ENCODE measurements at places on chromosomes 6 and 20. TPM values are rescaled to one million over a fixed set of nuclear protein-coding genes. Genes with fewer than 3 reads are reported as not detected.

GRCh38 chr6:169793408-169793807, 42.0 kb downstream of the ERMARD start:
- peaks cover 14% of the 10 kb centered on the region for H3K4me1 ChIP-seq
- no peaks in the 10 kb centered on the region for H3K36me3 ChIP-seq
- no peaks in the 10 kb centered on the region for H3K27me3 ChIP-seq
- no peak overlapping the region for H3K27ac ChIP-seq

GRCh38 chr6:68951270-68951669, 316.2 kb downstream of the ADGRB3 start:
- DNase-seq = no peak
- no peak overlapping the region for H3K4me3 ChIP-seq
- H3K4me1 ChIP-seq = no peaks in the 10 kb centered on the region
- H3K36me3 ChIP-seq = no peaks in the 10 kb centered on the region

DNA sequence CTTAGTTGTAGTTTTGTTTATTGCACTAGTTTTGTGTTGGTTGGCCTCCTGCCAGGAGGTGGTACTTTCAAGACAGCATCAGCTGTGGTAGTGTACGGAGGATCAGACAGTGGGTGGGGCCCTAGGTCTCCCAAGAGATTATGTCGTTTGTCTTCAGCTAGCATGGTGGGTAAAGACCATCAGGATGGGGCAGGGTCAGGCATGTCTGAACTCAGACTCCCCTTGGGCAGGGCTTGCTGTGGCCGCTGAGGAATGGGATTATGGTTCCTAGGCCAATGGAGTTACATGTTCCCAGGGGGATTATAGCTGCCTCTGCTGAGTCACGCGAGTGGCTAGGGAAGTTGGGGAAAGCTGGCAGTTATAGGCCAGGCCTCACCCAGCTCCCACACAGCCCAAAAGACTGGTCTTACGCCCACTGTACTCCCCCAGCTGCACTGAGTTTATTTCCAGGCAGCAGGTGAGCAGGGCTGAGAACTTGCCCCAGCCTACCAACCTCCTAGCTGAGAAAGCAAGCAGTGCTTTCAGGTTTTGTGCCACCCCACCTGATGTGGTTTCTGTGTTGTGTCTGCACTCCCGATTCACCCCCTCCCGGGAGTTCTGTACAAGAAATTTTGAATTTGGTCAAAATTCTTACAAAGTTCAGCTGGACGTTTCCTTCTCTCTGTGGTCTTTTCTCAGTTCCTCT, 24.7 kb downstream of the ZSCAN31 start:
- H3K4me3 ChIP-seq = no peak overlapping the region
- no peaks in the 10 kb centered on the region for H3K36me3 ChIP-seq
- DNase-seq = no peak

DNA sequence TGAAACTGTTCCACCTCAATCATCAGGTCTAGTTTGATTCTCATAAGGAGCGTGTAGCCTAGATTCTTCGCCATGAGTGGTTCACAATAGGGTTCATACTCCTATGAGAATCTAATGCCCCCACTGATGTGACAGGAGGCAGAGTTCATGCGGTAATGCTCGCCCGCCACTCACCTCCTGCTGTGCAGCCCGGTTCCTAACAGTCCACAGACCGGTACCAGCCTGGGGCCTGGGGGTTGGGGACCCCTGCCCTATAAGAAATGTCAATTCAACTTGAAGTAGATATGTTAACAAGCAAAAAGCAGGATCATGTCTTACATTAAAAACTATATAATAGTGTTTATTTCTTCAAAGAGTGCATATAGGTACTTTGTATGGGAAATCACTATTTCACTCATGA, 216.5 kb downstream of the COL19A1 start:
- H3K27ac ChIP-seq = no peak overlapping the region
- DNase-seq = no peak
- no peak overlapping the region for H3K4me3 ChIP-seq
- no peaks in the 10 kb centered on the region for H3K27me3 ChIP-seq

DNA sequence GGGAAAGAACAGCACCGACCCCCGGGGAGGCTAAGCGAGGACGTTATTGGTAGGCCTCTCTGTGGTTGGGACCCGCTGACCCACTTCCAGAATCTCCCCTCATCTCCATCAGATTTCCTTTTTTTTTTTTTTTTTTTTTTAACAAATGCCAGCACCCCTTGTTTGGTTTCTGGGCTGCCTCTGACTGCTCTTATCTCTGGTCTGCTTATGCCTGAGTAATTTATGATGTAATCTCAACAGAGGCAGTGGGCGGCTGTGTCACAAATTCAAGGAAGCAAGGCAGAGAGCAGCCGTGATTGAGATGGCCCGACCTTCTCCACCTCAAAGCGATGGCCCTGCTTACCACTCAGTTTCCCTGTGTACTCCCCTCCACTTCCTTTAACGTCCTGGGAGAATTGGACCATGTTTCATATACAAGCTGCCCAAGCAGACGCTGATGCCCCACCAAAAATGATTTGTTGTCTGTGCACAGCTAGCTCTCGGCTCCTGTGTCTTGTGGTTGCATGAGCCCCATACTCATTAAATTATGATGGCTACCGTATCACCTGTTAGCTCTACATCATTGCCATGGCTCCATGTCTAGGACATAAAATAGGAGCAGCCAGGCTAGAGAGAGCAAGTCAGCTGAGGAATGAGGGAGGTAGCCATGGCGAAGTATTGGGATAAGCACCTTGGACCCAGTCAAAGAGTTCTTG, 98.1 kb downstream of the ZNF217 start:
- no peaks in the 10 kb centered on the region for H3K4me1 ChIP-seq
- H3K27me3 ChIP-seq = no peaks in the 10 kb centered on the region
- no peak for DNase-seq
- H3K27ac ChIP-seq = no peak overlapping the region
- no peaks in the 10 kb centered on the region for H3K36me3 ChIP-seq

- no peaks in the 10 kb centered on the region for H3K4me1 ChIP-seq
- H3K4me3 ChIP-seq = no peak overlapping the region
- DNase-seq = no peak
- no peaks in the 10 kb centered on the region for H3K36me3 ChIP-seq
- H3K27ac ChIP-seq = no peak overlapping the region
Observed at GRCh38 chr6:54768494-54768893, 78.1 kb upstream of the FAM83B start.

- no peaks in the 10 kb centered on the region for H3K36me3 ChIP-seq
- peak overlapping the region; percentile 49 for H3K4me3 ChIP-seq
- H3K4me1 ChIP-seq = peaks cover 74% of the 10 kb centered on the region
Observed at GRCh38 chr6:35727231-35727934, 9.4 kb upstream of the ARMC12 start.

GRCh38 chr6:101011186-101011585, 130.1 kb upstream of the ASCC3 start:
- DNase-seq = peak; percentile 37
- H3K36me3 ChIP-seq = no peaks in the 10 kb centered on the region
- no peak overlapping the region for H3K27ac ChIP-seq

The IER3 gene
- total RNA-seq = 21.1 TPM

All from transverse colon (tissue), 4 donors.